Femur (tissue), 1 donor: ENCODE measurements at places on chromosomes 7 and 10.

- DNase-seq, result no peak
These were observed 2.1 kb downstream of the CNNM2 start for GRCh38 chr10:102919992-102920739.

GRCh38 chr10:83987216-83987615, 152.1 kb upstream of the GHITM start:
- DNase-seq, result no peak

DNA sequence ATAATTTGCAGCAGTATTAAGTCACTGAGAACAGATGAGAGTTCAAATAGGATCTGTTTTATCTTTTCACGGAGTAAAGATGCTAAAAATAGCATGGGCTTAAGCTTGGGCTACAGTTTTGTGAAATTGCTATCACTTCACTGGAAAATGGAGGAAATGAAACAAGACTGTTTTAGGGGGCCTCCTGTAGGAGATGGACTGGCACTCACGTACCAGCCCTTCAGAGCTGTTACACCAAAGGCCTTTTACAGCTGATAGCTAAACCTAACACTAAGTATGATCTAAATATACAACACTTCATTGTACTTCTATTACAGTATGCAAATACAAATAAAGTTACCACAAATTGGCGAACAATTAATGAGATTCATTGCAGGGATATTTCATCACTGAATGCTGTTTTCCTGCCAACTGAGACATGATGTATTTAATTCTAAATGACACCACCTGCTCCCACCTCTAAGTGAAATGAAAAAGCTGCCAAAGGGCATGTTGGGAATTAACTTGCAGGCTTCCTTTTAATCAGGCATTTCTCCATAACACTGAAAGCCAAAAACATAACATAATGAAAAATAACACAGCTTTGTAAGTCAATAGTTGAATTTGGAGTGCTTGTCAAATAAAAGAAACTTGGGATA, 304.5 kb upstream of the LRRN3 start:
- no peak for DNase-seq

DNA sequence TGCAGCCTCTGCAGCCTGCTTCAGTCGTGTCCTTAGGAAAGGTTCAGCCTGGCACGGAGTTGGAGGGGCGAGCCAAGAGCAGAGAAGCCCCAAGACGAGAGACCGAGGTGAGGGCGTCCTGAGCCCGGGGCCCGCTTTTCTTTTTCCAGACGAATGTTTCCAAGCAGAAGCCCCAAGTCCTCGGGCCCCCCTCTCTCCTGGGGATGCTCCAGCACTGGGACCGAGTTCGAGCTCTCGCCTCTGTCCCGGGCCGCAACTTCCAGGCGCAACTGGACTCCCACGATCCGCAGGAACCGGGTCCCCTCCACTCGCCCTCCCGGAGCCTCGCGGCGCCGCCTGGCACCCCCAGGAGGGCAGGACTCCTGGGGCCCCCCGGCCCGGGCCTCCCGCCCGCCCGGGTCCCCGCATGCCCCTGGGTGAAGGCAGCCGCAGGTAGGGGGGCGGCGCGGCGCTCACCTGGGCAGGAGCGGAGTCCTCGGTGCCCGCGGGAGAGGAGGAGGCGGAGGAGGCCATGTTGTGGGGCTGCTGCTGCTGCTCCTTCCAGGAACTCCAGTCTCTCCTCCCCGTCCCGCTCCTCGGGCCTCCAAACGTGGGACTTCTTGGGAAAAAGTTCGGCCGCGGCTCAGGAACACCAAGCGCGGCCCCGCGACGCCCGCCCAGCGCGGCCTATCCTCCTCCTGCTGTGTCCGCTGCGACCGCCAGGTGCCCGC, 45.3 kb upstream of the CDK1 start:
- DNase-seq, result peak; percentile 40
